Left cardiac atrium (tissue), 4 donors: ENCODE measurements at places on chromosomes 1 and 21.
A peak's percentile ranks its signal among the peaks of the same experiment; 100 is the strongest.

GRCh38 chr21:37208056-37208721 is 58.9 kb downstream of the VPS26C start:
- peak; percentile 76 for DNase-seq

GRCh38 chr1:16888860-16889816 is 6.6 kb upstream of the RNU1-2 start:
- DNase-seq = peak; percentile 87

GRCh38 chr1:216075339-216075738 is 347.9 kb downstream of the USH2A start:
- DNase-seq = no peak

GRCh38 chr1:56045477-56045876 is 533.9 kb downstream of the PLPP3 start:
- DNase-seq = no peak

DNA sequence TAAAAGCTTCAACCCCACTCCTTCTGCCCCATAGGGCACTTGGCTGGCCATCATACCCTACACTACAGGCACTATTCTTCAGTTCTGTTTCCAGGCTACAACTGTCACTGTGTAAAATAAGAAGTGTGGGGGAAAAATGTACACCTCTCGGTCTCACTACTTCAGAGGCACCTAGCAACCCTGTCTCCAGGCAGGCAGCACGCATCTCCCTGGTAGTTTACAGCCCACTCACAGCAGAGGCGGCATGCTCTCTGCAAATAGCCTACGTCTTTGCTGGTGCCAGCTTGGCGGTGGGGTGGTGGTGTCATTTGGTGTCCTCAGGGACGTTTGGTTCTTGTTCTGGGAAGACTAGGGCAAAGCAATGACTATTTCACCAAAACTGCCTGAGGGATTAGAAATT is 48.2 kb upstream of the BTG3 start:
- DNase-seq = no peak

DNA sequence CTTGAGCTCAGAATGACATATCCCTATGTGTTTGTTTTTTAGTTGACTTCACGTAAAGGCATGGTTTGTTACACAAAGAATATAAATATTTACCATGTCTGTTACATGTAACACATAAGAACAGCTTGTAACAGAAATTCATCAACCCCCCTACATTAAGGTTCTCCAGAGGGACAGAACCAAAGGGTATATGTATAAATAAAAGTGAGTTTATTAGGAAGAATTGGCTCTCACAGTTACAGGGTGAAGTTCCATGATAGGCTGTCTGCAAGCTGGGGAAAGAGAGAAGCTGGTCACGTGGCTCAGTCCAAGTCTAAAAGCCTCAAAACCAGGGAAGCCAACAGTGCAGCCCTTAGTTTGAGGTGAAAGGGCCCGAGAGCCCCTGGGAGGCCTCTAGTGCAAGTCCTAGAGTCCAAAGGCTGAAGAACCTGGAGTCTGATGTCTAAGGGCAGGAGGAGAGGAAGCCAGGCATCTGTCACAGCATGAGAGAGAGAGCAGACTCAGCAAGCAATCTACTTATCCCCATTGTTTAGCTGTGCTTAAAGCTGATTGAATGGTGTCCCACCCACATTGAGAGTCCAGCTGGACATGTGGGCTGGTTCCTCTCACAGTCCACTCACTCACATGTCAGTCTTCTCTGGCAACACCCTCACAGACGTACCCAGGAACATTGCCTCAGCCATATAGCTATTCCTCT is 15.8 kb downstream of the THRAP3 start:
- DNase-seq = no peak
